T-cell (primary cell): ENCODE measurements at places on chromosomes 16 and 17.

GRCh38 chr17:27846042-27846655 is 45.8 kb upstream of the NOS2 start:
- peak overlapping the region; percentile 52 for H3K27ac ChIP-seq
- H3K4me3 ChIP-seq = peak overlapping the region; percentile 25
- peak; percentile 38 for DNase-seq
- H3K27me3 ChIP-seq = no peaks in the 10 kb centered on the region

DNA sequence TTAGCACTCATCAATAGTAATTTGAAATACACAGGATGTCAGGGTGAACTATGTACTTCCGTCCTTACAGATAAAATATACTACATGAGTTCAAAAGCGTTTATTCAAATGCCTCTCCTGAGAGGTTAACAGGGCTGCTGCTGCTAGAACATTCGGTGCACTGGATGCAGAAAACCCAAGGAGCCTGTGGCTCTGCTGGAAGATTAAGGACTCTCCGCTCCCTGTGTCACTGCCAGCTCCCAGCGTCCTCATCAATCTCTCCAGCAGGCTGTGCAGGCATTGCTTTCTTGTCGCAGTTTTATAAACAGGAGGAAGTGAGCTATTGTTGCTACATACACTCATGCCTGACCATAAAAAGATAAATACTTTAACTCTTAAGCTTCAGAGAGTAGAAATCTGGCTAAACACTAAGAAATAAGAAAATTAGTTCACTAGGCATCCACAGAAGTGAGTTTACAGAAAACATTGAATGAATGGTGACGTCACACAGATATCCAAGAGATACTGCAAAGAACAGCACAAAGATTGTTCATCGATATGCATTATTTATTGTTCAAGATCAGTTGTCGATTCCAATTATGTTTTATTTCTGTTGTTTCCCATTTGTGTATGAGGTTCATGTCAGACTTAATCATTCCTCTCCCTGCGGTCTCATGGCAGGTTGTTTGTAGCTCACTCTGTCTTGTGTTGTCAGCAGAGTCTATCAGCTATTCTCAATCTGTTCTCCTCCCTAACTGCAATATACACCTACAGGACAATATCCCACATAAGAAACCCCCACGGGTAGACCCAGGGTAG is 127.9 kb upstream of the MON1B start:
- H3K27me3 ChIP-seq = no peaks in the 10 kb centered on the region
- H3K27ac ChIP-seq = no peak overlapping the region
- no peak overlapping the region for H3K4me3 ChIP-seq
- H3K36me3 ChIP-seq = no peaks in the 10 kb centered on the region
- DNase-seq = no peak

DNA sequence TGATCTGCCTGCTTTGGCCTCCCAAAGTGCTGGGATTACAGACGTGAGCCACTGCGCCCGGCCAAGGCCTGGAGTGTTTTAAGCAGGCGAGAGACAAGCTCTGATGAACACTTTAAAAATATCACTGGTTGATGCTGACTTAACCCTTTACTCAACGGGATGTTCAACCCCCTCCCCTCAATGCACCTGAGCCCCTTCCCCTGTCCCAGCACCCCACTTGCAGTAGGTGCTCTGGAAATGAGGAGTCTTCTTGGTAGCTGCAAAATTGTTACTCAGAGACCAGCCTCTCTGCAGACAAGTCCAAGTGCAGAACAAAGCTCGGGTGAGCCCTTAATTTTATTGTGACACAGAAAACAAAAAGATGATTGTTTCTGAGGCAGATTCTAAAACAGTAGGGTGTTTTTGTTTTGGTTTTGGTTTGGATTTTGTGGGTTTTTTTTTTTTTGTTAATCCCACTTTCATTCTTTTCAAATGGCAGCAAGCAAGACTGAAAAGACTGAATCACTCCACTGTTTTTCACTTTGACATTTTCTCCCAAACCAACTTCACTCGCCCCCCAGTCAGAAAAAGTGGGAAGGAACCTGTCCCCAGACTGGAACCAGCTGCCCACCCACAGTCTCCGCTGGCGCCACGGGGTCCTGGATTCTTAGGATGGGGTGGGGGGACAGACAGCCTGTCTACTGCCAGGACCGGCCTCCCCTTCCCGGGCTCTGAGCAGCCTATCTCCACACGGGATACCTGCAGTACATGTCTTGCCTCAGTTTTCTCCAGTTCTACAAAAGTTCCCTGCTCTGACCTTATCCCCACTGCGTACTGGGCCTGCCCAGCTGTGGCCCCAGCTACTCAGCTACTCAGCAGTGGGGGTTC is 5.2 kb upstream of the PLLP start:
- peaks cover 8% of the 10 kb centered on the region for H3K4me1 ChIP-seq
- H3K27ac ChIP-seq = no peak overlapping the region
- H3K36me3 ChIP-seq = no peaks in the 10 kb centered on the region
- peaks cover 17% of the 10 kb centered on the region for H3K27me3 ChIP-seq
- H3K4me3 ChIP-seq = no peak overlapping the region
- no peak for DNase-seq

- no peaks in the 10 kb centered on the region for H3K27me3 ChIP-seq
- H3K27ac ChIP-seq = no peak overlapping the region
- no peak overlapping the region for H3K4me3 ChIP-seq
- peaks cover 8% of the 10 kb centered on the region for H3K36me3 ChIP-seq
- DNase-seq = no peak
These were observed 28.0 kb downstream of the NQO1 start for GRCh38 chr16:69698404-69698803.

DNA sequence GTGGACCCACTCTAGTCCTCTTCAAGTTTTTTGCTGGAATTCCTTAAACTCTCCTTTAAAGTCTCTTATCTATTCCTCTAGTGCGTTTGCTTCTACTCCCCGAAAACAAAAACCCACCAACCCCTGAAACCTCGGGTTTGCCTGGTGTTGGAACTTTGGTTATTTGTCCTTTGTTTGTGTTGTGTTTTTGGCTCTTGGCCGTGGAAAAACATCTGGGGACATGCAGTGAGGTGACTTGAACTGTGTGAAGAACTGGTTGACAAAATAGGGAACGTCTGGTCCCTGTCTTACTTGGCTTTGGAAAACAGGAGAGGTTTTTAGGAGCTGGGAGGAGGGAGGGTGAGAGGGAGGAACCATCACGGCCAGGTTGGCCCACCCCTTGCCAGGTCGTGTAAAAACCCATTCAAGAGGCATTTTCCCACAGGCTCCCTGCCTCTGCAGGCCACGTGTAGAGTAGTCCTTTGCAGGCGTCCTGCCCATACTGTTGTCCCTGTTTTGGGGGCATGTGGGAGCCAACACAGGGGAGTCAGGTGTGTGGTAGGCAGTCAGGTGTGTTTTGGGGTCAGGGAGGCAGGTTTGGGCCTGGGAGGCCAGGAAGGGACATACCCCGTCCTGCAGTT is 169.3 kb downstream of the RAB11FIP4 start:
- no peak overlapping the region for H3K27ac ChIP-seq
- no peaks in the 10 kb centered on the region for H3K36me3 ChIP-seq
- peaks cover 38% of the 10 kb centered on the region for H3K27me3 ChIP-seq
- no peak for DNase-seq
- H3K4me1 ChIP-seq = peaks cover 15% of the 10 kb centered on the region

DNA sequence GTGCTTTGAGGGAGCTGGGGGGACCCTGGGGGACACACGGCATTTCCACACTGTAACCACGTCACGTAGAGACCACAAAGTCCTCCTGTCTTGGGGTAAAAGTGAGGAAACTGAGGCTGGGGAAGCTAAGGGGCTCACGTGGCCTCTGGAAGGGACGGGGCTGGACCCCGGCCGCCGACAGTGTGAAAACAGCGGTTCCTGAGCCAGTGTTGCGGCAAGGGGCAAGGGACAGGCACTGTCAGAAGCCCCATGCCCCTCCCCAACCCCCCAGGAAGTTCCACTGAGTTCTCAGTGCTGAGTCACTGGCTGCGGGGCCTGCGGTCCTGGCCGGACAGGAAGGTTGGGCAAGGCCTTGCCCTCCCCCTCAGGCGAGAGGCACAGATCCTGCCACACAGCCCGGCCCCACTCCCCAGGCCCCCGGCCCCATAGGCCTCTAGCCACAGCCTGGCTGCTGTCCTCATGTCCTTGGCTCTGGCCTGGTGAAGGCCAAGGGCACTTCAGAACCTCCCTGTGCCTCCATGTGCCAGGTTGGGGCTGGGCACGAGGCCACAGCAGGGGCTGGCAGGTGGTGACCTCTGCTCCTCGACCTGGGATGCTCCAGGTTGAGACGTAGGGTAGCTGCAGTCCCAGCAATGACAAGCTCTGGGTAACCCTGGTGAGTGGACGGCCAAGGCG is 5.0 kb upstream of the CCDC57 start:
- H3K4me3 ChIP-seq = no peak overlapping the region
- H3K27ac ChIP-seq = no peak overlapping the region
- H3K4me1 ChIP-seq = peaks cover 46% of the 10 kb centered on the region
- DNase-seq = no peak
- H3K36me3 ChIP-seq = no peaks in the 10 kb centered on the region

DNA sequence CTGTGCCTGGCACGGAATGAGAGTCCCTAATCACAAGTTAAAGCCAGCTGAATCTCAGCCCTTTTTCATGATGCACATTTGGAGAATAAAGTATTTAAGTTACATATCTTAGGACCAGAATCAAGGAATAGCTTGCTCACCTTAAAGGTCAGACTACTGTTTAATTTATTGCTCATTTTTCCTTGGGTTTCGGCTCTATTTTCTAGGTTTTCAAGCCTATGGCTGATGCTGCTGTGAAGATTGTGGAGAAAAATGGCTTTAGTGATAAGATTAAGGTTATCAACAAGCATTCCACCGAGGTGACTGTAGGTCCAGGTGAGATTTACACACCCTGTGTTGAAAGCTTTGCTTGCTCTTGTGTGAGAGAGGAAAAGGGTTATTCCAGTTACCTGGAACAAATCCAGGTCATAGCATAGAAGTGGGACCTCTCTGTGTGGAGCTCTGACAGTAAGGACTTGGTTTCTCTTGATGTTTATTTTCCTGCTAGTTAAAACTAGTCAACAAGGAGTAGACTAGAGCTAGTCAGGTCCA is 18.1 kb downstream of the PRMT7 start:
- H3K27ac ChIP-seq = no peak overlapping the region
- peaks cover 11% of the 10 kb centered on the region for H3K4me1 ChIP-seq
- H3K4me3 ChIP-seq = no peak overlapping the region
- no peaks in the 10 kb centered on the region for H3K27me3 ChIP-seq

GRCh38 chr17:75896415-75897159 is at the start of gene TRIM65:
TSS of gene TRIM65 (minus strand) at chr17:75896951. CDS start at chr17:75896937, 14 bp downstream.
- peak within 1 kb of the TSS; percentile 60 for H3K27ac ChIP-seq
- peaks cover 34% of the 10 kb centered on the region for H3K4me1 ChIP-seq
- peaks cover 14% of the 10 kb centered on the region for H3K36me3 ChIP-seq
- no peaks in the 10 kb centered on the region for H3K27me3 ChIP-seq
- peak; percentile 55 for DNase-seq

GRCh38 chr16:72530434-72530833 is 358.5 kb upstream of the PMFBP1 start:
- no peaks in the 10 kb centered on the region for H3K4me1 ChIP-seq
- no peaks in the 10 kb centered on the region for H3K27me3 ChIP-seq
- H3K27ac ChIP-seq = no peak overlapping the region
- H3K36me3 ChIP-seq = no peaks in the 10 kb centered on the region
- no peak for DNase-seq
- H3K4me3 ChIP-seq = no peak overlapping the region

DNA sequence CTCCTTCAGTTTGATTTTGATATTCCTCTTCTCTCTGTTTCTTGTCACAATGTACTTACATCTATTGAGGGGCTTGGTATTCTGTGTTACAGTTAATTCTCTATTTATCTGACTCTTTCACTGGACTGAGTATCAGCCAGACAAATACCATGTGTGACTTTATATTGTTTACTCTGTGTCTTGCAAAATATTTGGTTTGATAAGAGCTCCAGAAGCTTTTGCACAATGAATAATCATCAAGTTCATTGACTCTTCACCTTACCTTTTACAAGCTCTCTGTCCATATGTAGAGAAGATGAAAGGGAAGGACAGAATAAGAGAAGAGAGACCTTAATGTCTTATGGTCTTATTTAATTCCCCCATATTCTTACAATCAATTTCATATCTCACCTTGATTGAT is 877.7 kb upstream of the CDH8 start:
- DNase-seq = no peak
- no peaks in the 10 kb centered on the region for H3K27me3 ChIP-seq
- H3K36me3 ChIP-seq = no peaks in the 10 kb centered on the region
- no peaks in the 10 kb centered on the region for H3K4me1 ChIP-seq
- H3K27ac ChIP-seq = no peak overlapping the region

GRCh38 chr17:59791603-59792457 is 84.4 kb downstream of the VMP1 start:
- H3K27ac ChIP-seq = no peak overlapping the region
- peaks cover 18% of the 10 kb centered on the region for H3K4me1 ChIP-seq
- no peaks in the 10 kb centered on the region for H3K36me3 ChIP-seq
- no peaks in the 10 kb centered on the region for H3K27me3 ChIP-seq
- no peak for DNase-seq
- H3K4me3 ChIP-seq = no peak overlapping the region

- H3K27me3 ChIP-seq = no peaks in the 10 kb centered on the region
- peak; percentile 81 for DNase-seq
- no peaks in the 10 kb centered on the region for H3K36me3 ChIP-seq
- H3K4me3 ChIP-seq = peak within 1 kb of the TSS; percentile 64
- peaks cover 31% of the 10 kb centered on the region for H3K4me1 ChIP-seq
These were observed at the start of the genes C16orf86 and ENKD1 for GRCh38 chr16:67666559-67667452. TSS of gene C16orf86 (plus strand) at chr16:67666814. CDS start at chr16:67666971, 157 bp downstream. TSS of gene ENKD1 (minus strand) at chr16:67666750. CDS start at chr16:67666442, 308 bp downstream.

DNA sequence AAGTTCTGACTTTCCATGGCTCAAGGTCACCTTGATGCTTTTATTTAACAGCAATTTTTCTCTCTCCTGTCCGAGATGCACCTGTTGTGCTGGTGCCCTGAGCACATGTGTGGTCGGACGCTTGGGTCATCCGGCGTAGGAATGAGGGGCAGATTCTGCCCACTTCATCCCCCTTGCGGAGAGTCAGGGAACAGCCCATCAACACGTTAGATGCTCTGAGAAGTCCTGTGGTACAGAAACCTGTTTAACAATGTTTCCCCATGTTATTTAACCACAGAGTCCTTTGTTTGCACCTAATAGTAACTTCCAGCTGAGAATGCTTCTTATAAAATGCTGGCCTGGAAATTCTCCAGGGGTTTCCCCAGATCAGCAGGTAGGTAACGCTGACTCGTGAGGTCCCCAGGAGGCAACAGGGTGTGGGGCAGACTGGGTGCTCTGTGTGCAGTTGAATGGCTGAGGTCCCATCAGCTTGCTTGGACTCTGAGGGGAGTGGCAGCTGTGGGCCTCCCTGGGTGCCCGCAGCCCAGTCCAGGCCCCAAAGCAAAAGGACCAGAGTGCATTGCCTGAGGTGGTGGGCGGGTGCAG is 17.8 kb downstream of the DOC2B start:
- H3K27ac ChIP-seq = no peak overlapping the region
- DNase-seq = no peak
- no peaks in the 10 kb centered on the region for H3K4me1 ChIP-seq
- H3K27me3 ChIP-seq = peaks cover 34% of the 10 kb centered on the region

- no peaks in the 10 kb centered on the region for H3K27me3 ChIP-seq
- DNase-seq = no peak
- H3K4me3 ChIP-seq = no peak overlapping the region
- H3K4me1 ChIP-seq = no peaks in the 10 kb centered on the region
- no peaks in the 10 kb centered on the region for H3K36me3 ChIP-seq
These were observed 244.1 kb upstream of the MON1B start for GRCh38 chr16:76946879-76947278.

GRCh38 chr17:13561606-13562270 is 40.0 kb downstream of the HS3ST3A1 start:
- DNase-seq = no peak
- H3K27me3 ChIP-seq = peaks cover 9% of the 10 kb centered on the region
- H3K36me3 ChIP-seq = no peaks in the 10 kb centered on the region
- H3K4me3 ChIP-seq = no peak overlapping the region
- no peaks in the 10 kb centered on the region for H3K4me1 ChIP-seq
- no peak overlapping the region for H3K27ac ChIP-seq

- no peaks in the 10 kb centered on the region for H3K36me3 ChIP-seq
- H3K4me3 ChIP-seq = peak overlapping the region; percentile 71
- H3K27ac ChIP-seq = no peak overlapping the region
- peaks cover 2% of the 10 kb centered on the region for H3K4me1 ChIP-seq
- H3K27me3 ChIP-seq = peaks cover 44% of the 10 kb centered on the region
- DNase-seq = peak; percentile 27
These were observed 926 bp downstream of the MYH10 start for GRCh38 chr17:8629371-8630226.
